ENCODE measurements at places on chromosomes 11 and 22.

GRCh38 chr11:33898957-33899356 lies 7.1 kb upstream of the LMO2 start:
- no peak for DNase-seq

- DNase-seq, result peak; percentile 51
Measured at GRCh38 chr11:114340311-114341131, 44.3 kb downstream of the NNMT start.

DNA sequence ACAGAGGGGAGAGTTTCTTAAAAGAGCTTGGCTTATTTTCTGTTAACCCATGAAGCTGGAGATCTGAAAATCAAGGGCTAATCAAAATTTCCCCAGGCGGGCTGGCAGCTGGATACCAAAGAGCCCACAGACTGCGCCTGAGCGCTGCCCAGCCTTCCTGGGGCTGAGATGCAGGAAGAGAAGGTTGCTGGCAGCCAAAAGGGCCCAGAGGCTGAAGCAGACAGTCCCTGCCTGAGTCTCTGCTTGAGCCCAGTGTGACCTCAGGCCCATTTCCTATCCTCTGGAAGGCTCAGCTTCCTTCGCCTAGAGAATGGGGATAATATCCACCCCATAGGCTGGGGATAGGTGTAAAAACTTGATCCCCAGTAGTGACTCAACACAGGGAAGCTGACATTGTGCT lies 49.1 kb downstream of the ARRB1 start:
- DNase-seq, result no peak

DNA sequence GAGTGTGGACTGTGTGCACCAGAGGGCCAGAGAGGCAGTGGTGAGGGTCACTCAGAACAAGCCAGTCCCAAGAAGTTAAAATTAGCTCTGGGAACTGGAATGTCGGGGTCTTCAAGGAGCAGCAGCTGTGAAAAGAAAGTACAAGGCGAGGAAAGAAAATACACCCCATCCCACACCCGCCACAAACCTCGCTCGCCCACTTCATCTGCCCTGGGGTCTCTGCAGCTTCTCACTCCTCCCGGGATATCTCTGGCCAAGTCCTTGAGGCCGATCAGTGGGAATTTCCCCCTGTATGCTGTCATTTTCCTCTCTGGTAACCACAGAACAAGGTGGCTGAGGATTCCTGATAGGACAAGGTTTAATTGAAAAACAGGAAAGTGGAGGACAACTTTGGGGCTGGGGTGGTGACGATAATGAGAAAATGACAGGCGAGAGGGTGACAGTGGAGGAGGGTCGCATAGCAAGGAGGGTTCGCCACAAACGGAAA lies 36.3 kb upstream of the TIMP3 start:
- DNase-seq, result no peak

DNA sequence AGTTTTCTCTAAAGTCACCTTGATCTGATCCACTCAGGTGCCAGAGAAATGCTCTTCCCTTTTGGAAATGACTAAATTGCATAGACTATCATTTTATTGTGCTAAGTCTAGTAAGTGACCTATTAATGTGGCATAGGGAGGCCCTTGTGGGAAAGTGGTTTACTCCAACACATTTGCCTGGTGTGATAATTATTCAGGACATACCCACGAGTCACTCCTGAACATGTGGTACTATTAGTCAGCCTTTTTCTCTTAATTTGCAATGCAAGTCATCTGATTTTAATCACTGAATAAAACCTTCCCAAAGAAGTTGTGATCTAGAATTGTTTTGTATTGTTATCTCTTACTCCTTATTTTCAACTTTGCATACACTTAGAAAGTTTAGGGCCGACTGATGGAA lies 148.7 kb downstream of the OR4C45 start:
- no peak for DNase-seq

- DNase-seq, result no peak
Measured at GRCh38 chr11:74603845-74604244, 11.5 kb downstream of the POLD3 start.

- DNase-seq, result no peak
Measured at GRCh38 chr11:100003985-100004384, 683.1 kb upstream of the ARHGAP42 start.

DNA sequence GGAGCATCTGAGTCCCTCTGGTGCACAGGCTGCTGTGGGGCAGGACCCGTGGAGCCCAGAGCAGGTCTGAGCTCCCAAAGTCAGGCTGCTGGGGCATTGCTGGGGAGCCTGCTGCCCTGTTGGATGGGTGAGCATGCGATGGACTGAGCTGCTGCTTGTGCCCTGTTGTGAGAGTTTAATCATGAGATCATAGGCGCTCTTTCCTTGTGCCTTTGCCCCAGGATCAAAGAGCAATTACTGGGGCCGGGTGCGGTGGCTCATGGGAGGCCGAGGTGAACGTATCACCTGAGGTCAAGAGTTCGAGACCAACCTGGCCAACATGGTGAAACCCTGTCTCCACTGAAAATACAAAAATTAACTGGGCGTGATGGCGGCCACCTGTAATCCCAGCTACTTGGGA lies 37.5 kb downstream of the MUC6 start:
- no peak for DNase-seq

Measured in fibroblast of skin of left quadriceps (primary cell).